ENCODE measurements at places on chromosomes 16 and 17.

DNA sequence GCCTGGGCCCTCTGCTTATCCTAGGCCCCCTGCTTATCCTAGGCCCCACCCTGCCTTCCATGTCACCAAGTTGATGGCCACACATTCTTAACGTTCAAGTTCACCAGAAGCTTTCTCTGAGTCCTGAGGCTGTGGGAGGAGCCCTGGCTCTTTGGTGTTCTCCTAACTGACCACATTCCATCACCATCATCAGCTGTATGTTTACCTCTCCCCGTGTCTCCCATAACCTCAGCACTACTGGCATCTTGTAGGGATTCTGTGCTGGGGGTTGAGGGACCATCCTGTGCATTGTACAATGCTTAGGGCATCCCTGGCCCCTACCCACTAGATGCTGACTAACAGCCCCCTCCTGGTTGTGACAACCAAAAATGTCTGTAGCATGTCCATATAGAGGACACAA is 99.3 kb downstream of the NDE1 start:
- DNase-seq, result no peak

DNA sequence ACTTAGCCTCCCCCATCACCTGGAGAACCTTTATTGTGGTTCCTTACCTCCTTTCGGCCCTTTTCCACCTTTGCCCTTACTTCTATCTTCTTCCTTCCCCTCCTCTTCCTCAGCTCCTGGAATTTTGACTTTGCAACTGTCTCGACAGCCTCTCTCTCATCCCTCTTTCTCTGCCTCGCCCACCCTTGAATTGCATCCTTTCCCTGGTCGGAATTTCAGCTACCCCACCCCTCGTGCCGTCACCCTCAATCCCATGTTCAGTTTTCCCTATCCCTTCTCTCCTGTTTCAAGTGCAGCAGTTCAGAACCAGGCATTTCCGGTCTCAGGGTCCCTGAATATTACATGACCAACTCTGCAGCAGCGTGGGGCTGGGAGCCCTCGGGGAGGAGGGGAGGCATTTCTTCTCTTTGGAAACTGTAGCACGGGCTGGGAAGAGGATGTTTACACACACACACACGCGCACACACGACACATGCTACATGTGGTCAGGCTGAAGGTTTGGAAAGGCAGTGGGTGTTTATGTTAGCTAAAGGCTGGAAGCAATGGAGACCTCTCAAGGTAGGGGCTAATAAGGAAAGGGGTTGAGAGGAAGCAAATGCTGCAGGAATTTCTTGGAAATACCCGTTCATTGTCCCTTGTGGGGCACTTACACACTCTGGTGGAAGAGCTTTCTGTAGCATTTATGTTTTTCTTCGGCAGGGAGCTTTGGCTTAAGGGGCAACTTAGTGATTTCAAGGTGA is 971 bp downstream of the MINK1 start:
- DNase-seq, result peak; percentile 33

DNA sequence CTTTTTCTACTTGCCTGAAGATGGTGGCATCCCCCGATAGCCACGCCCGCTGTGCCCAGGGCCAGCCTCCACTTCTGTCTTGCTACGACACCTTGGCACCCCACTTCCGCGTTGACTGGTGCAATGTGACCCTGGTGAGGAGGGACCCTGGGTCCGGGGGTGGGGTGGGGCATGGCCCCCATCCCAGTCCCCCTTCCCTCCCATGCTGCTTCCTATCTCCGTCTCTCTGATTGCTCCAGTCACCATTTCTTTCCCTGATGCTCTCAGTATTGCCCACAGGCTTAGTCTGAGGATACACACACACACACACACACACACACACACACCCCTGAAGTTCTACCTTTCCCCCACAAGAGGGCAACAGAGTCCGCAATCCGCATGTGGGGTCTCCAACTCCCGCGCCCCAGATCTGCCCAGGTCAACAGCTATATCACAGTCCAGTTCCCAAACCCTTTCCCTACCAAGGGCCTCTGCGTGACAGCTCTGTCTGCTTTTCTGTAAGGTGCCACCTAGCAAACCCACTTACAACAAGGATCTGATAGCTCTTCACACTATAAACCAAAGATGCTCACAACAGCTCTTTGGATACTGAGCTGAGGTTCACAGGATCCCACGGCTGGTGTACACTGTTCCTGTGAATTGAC is 3.4 kb downstream of the SGCA start:
- DNase-seq, result peak; percentile 68

DNA sequence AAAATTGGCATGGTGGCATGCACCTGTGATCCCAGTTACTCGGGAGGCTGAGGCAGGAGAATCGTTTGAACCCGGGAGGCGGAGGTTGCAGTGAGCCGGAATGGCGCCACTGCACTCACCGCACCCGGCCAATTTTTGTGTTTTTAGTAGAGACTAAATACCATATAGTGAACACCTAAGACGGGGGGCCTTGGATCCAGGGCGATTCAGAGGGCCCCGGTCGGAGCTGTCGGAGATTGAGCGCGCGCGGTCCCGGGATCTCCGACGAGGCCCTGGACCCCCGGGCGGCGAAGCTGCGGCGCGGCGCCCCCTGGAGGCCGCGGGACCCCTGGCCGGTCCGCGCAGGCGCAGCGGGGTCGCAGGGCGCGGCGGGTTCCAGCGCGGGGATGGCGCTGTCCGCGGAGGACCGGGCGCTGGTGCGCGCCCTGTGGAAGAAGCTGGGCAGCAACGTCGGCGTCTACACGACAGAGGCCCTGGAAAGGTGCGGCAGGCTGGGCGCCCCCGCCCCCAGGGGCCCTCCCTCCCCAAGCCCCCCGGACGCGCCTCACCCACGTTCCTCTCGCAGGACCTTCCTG is at the start of gene HBQ1:
TSS of gene HBQ1 (plus strand) at position 359 of the 575 bp plus-strand sequence. CDS start at position 387, 28 bp downstream.
- DNase-seq, result no peak

DNA sequence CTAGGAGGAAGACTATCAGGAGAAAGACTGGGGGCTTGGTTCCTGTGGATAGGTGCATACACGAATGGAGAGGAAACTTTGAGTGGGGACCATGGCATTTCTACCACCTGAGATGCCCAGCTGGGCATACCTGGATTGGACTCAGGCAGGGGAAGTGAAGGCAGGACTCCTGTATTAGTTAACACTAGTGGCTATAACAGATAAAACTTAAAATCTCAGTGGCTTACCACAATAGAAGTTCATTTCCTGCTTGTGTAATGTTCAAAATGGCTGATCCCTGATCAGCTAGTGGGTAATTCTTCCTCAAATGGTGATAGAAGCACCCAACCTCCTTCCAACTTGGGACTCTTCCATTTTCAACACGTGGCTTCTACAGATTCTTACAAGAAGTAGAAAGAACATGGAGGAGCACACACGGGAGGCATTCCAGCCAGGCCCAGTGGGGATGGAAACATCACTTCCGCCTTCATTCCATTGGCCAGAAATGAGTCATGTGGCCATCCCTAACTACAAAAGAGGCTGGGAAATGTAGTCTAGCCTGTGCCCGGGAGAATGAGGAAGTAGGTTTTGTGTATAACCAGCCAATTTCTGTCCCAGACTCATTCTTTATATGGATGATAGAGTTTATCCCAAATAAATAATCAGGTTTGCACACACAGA is 112.1 kb downstream of the UTP18 start:
- peak; percentile 69 for DNase-seq

DNA sequence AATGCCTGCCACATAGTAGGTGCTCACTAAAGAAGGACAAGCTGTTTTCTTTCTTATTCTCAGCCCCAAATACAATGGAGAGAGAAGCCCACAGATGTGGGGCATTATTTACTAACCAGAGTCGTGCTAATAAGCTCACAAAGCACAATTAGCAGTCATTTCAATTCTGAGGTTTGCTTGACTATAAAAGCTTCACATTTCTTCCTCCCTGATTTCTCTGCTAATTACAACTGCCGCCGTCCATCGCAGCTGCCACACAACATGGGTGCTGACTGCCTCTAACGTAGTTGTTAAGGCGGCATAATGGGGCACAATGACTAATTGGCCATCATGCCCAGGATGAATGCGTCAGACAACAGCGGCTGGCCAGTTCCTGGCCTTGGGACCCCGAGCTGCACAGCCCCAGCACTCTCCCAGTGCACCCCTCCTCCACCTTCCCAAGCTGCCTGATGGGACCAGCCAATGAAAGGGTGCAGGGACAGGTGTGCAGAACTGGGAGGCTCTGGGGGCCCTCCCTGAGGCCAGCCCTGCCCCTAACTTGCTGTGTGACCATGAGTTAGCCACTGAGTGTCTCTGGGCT is 109.2 kb downstream of the CCT6B start:
- no peak for DNase-seq

DNA sequence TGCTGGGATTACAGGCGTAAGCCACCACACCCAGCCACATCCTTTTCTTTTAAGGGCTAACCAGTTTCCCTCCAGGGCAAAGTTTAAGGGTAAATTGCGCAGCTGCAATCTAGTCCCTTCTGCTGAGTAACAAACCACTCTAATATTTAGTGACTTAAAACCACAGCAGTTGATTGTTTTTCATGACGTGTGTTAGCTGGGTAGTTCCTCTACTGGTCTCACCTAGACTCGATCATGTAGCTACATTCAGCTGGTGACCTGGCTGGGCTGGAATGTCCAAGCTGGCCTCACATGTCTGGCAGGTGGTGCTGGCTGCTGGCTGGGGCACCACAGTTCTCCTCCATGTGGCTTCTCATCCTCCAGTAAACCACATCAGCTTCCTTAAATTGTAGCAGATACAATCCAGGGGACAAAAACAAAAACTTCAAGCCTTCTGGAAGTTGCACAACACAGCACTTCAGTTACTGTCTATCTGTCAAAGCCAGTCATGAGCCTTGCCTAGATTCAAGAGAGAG is 75.5 kb downstream of the GPRC5B start:
- DNase-seq, result no peak

- DNase-seq, result no peak
These were observed 215.1 kb upstream of the GSE1 start for GRCh38 chr16:85398050-85398451.

GRCh38 chr16:53741546-53741945 is 37.6 kb downstream of the FTO start:
- no peak for DNase-seq

DNA sequence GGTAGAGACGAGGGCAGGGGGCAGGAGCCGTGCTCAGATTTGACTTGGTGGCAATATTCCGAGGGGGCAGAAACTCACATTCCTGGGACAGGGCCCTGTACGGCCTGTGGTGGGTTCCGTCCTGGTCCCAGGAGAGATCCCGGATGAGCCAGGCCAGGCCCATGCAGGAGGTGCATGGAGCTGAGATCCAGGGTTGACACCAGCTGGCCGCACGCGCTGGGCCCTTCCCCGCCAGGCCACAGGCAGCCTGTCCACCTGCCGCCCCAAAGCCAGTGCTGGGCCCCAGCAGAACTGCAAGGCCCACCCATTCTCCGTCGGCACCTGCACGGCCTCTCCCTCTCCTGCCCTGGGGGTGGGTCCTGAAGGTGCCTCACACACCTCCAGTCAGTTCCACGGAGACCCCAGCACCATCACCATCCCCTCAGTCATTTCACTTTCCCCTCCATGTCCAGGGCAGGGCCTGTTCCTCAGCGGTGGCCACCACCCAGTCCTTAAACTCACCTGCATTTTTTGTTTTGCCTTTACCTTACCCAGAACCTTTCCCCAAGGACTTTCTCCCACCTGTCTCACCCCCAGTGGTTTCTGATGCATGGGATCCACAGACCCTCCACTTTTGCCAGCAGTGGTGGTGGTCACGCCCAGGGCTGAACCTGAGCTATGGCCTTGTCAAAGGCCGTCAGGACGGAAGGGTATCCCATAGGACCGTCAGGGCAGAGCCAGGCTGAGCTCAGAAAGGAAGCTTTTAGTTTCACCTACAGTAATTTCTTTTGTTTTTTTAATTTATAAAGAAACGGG is 25.1 kb upstream of the CDH15 start:
- no peak for DNase-seq

DNA sequence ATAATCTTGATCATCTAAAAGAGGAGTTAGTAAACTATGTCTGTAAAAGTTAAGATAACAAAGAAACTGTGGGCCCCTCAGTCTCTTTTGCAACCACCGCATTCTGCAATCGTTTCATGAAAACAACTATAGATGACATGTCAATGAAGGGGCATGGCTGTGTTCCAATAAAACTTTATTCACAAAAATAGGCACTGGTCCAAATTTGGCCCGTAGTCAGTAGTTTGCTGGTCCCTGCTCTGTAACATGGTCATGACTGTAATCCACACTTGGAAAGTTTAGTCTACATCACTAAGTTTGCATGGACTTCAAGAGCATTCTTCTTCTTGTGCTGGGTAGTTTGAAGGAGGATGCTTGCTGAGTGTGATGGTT is 299.3 kb upstream of the PSMD7 start:
- DNase-seq, result no peak

GRCh38 chr16:65908568-65908967 is 457.9 kb upstream of the CDH5 start:
- no peak for DNase-seq

DNA sequence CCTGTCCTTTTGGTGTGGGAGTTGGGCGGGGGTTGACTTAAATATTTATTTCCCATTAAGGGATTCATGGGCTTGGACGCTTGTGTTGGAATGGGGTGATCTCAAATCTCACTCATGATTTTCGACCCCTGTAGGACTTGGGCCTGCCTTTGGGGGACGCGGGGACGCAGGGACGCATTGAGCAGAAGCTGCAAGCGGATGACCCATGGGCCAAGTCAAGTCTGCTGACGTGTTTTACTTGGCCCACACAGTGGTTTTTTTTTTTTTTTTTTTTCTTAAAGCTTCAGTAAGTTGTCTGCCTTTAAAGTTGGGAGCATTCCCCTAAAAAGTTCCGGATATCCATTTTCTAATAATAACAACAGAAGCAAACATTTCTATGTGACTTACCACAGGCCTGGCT is 28.9 kb downstream of the CMIP start:
- no peak for DNase-seq

- DNase-seq, result no peak
These were observed 4.2 kb downstream of the SOCS3 start for GRCh38 chr17:78355701-78356100.

DNA sequence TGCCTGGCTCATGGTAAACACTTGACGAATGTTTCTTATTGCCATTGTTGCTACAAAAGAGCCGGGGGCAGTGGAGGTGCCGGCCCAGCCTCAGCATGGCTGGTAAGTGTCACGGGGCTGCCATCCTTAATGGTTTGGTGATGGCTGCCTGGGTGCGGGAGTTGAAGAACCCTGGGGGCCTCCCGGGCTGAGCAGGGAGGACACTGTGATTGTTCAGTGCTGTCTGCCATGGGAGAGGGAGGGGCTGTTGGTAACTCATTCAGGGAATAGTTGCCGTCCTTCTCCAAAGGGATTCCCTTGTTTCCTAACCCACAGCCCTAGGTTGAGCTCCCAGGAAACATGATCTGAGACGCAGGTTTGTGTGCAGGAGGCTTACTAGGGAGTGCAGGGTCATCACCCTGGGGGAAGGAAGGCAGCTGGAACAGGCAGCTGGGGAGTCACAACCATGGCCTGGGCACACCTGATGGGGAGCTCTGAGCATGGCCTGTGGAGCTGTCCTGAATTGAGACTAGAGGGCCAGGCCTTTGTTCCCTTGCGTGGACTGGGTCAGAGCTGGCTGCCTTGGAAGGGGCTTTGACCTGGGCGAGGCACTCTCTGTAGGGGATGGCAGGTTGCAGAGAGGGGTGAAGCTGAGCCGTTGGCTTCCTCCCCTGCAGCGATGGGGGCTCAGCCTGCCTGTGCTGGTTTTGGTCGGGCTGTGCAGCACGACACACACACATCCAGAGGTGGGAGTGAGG is 85.7 kb downstream of the PLCG2 start:
- no peak for DNase-seq

GRCh38 chr16:67481561-67482232 is 740 bp upstream of the ATP6V0D1 start:
- no peak for DNase-seq

Data from MCF 10A (cell line).